Stomach (tissue), 19 donors: ENCODE measurements at places on chromosomes 2 and 18. TPM values are rescaled to one million over a fixed set of nuclear protein-coding genes. Genes with fewer than 3 reads are reported as not detected.
A peak's percentile ranks its signal among the peaks of the same experiment; 100 is the strongest.

The ARHGEF33 gene
- total RNA-seq: not detected

GRCh38 chr2:71798266-71799012 is 345.1 kb downstream of the DYSF start:
- H3K27me3 ChIP-seq: no peaks in the 10 kb centered on the region
- no peak overlapping the region for H3K4me3 ChIP-seq
- DNase-seq: peak; percentile 51
- no peaks in the 10 kb centered on the region for H3K36me3 ChIP-seq
- H3K27ac ChIP-seq: no peak overlapping the region

- H3K27ac ChIP-seq: no peak overlapping the region
- no peaks in the 10 kb centered on the region for H3K4me1 ChIP-seq
- no peak for DNase-seq
- H3K4me3 ChIP-seq: no peak overlapping the region
These were observed 163.4 kb downstream of the EHBP1 start for GRCh38 chr2:62868947-62869346.

DNA sequence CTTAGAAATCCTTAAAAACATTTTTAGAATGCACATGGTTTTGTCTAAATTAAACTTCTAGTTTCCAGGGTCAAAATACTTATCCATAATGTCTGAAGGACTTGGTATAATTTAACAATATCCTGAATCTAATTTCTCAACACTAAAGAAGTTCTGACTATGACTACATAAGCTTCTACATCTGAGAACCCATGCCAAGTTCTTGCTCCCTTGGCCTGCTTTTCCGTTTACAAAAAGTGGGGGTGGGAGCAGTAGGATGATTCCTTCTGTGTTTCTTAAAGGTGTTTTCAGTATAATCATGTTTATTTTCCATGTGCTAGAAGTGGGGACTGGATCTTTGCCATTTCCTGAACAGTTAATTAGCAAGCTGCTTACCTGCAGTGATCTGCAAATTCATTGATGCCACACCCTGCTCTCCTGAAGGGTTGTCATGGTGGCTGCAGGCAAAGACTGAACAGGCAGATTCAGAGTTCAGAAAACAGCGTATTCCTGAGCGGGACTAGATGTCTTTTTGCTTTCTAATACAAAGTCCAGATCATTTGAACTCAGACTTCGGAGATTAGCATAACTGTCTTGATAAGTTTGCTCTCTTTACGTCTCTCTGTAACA is 36.2 kb downstream of the ADNP2 start:
- H3K27me3 ChIP-seq: no peaks in the 10 kb centered on the region
- H3K4me3 ChIP-seq: no peak overlapping the region
- H3K27ac ChIP-seq: no peak overlapping the region
- DNase-seq: peak; percentile 31

- DNase-seq: peak; percentile 48
- H3K4me3 ChIP-seq: no peak overlapping the region
- no peaks in the 10 kb centered on the region for H3K4me1 ChIP-seq
- no peaks in the 10 kb centered on the region for H3K27me3 ChIP-seq
- no peak overlapping the region for H3K27ac ChIP-seq
These were observed 78.2 kb downstream of the KCTD1 start for GRCh38 chr18:26470011-26470637.

DNA sequence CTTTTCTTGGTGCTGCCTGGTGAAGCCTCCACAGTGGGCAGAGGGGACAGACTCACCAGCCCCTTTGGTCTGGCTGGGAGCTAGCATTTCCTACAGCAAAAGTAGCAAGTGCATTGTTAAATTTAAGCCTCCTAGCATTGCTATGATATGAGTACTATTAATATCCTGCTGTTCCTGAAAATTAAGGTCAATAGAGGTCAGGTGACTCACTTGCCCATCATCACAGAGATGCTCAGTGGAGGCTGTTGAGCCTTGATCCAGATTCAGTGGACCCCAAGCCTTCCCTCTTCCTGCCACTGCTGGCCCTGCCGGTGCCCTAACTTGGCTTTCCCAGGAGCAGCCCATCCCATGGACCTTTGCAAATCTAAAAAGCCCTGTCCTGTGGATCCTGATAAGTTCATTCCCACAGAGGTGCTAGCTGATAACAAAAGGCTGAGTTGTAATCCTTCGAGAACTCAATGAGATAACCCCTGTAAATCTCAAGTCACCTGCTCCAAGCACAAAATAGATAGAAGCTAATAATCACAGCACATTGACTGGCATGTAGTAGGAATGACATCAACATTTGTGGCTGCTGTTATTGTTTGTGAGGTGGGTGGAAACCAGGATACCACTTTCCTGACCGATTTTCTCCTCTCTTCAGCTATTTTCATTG is 84.4 kb downstream of the THNSL2 start:
- no peak overlapping the region for H3K4me3 ChIP-seq
- no peak for DNase-seq
- H3K27ac ChIP-seq: no peak overlapping the region
- no peaks in the 10 kb centered on the region for H3K27me3 ChIP-seq
- H3K36me3 ChIP-seq: no peaks in the 10 kb centered on the region
- H3K4me1 ChIP-seq: no peaks in the 10 kb centered on the region

DNA sequence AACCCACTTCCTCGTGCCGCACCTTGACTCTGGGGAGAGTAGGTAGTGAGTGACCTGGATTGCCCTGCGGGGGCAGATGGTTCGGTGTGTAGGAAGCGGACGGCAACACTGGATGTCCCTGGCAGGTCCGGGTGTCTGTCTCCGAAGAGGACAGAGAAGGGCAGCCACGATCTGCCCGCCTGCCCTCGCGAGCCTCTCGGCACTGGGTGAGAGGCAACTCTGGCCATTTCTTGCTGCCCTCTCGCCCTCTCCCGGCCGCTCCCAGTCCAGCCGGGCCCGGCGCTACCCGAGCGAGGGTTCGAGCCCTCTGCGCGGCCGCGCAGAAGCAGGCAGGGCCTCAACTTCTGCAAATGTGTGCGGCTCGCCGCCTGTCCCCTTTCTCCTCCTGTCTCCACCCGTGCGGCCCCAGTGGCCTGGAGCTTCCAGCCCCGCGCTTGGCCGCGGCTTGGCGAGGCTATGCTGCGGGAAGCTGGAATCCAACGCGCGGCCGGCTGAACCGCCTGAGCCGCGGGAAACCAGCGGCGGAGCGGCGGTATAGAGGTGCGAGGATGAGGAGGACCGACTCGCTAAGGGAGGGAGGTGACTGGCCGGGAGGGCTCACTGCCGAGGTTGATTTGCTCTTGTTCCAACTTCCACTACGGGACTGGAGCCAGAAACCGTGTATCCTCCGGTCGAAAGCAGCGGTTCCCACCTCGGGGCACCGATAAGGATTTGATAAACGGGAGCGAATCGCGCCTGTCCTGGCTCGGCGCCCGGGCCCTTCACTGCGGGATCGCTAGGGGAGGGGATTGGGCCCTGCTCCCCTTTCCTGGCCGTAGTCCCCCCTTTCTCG is 1.5 kb downstream of the EPAS1 start:
- H3K4me3 ChIP-seq: peak overlapping the region; percentile 72
- DNase-seq: peak; percentile 75
- H3K27ac ChIP-seq: peak overlapping the region; percentile 98
- no peaks in the 10 kb centered on the region for H3K36me3 ChIP-seq
- peaks cover 27% of the 10 kb centered on the region for H3K27me3 ChIP-seq

The TUBA3D gene
- total RNA-seq: not detected

- H3K4me1 ChIP-seq: no peaks in the 10 kb centered on the region
- H3K36me3 ChIP-seq: no peaks in the 10 kb centered on the region
- no peak overlapping the region for H3K4me3 ChIP-seq
- DNase-seq: no peak
These were observed 15.5 kb upstream of the ARHGAP28 start for GRCh38 chr18:6714010-6714409.

The NETO1 gene
- total RNA-seq: 0.73 TPM
